ENCODE measurements at places on chromosomes 13 and 19. TPM values are rescaled to one million over a fixed set of nuclear protein-coding genes. Genes with fewer than 3 reads are reported as not detected.

Gene PLIN5
- 4.2 TPM for polyA plus RNA-seq

- DNase-seq: no peak
Observed at GRCh38 chr13:45575146-45575829, 40.3 kb downstream of the ERICH6B start.

Gene TSSK6
- 0.89 TPM for polyA plus RNA-seq

- no peak for DNase-seq
Observed at GRCh38 chr19:14412324-14412995, 6.7 kb downstream of the DDX39A start.

DNA sequence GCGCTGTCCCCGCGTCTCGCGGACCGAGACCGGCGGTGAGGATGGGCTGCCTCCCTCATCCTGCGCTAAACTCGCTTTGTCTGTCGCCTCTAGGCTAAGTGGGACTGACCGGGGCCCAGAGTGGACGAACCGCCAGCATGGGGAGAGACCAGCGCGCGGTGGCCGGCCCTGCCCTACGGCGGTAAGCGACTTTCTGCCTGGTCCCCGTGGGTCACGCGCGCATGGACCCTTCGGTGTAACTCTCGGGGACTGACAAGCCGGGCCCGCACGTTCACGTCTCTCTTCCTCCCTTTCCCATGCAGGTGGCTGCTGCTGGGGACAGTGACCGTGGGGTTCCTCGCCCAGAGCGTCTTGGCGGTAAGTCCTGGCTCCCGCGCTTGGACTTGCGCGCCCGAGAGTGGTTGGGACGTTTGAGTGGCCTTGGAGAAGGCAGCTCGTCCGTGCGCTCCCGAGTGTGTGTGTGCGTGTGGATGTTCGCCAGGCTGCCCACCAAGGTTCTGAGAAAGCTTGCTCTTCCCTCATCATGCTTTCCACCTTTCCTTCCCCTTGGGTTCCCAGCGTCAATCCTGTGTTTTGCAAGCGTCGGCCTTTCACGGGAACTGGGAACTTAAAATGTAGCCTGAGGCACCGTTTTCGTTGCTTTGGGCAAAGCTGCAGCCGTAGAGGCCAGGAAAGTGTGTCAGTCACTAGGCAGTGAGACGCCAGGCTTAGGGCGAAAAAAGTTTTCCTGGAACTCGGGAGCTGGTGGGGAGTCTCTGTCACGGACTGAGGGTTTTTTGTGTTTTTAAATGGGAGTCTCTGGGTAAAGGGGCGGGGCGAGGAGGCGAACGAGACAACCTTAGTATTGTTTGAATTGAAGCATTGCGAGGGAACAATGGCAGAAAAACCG is 927 bp downstream of the COL4A2 start:
- no peak for DNase-seq

Data from right renal pelvis (tissue), 4 donors.